ENCODE measurements at places on chromosomes 13 and 19.

DNA sequence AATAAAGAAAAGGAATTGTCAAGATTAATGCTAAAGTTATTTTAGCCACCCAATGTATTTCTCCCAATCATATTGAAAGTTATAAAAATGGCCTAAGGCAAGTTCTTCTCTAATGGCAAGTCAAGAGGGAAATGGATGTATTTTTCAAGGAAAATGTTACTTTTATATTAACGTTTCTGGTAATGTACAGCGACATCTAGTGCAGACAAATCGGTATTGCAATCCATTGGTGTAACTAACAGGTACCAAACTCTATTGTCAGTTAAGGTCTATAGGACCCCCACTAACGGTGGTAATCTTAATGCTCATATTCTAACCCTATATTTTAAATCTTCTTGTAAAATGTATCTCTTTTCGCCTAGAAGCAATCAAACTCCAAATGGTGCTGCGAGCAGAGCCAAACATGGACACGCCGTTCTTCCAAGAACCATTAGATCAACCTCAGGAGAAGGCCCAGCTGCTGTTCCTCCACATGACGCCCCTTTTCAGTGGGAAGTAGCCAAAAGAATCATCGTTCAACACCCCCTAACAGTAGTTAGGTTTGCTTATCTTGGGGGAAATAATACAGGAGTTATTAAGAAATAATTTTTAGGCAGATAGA is 98.5 kb upstream of the PABPC3 start:
- no peak for DNase-seq

GRCh38 chr13:32330441-32330840 is 15.1 kb downstream of the BRCA2 start:
- DNase-seq = no peak

- DNase-seq = no peak
Observed at GRCh38 chr13:59459972-59460371, 703.8 kb downstream of the DIAPH3 start.

DNA sequence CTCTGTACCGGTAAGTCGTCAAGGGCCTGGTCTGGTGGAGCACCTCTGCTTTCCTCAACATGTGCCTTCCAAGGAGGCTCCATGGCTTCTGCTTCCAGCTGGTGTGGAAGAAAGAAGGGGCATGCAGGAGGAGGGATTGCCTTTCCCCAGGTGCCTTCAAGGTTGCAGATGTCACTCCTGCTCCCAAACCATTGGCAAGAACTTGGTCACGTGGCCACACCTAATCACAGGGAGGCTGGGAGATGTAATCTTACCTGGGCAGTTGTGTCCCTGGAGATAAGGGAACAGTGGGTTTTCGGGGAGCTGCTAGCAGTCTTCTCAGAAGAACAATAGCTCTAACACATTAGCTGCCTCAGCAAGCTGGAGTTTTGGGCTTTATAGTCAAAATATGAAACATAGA is 9.7 kb upstream of the GPR18 start:
- DNase-seq = no peak

- DNase-seq = no peak
Observed at GRCh38 chr13:44840131-44840530, 149.1 kb downstream of the NUFIP1 start.

GRCh38 chr13:74132152-74132775 is 1.9 kb downstream of the KLF12 start:
- DNase-seq = no peak

DNA sequence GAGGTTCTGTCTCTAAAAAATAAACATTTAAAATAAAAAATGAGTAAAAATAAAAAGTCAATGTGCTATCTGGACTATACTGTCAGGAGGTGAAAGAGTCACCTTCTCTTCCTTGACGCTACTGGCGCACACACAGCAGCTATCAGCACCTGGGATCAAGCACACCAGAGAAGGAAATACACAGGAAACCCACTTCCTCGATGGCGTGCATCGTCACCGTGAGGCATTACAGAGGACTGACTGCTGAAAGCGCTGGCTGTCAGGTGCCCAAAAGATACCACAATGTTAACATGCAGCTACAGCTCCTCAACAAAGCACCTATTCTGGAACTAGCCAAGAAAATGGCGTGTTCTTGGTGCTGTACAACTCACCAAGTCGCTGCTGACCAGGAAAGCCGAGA is 6.1 kb downstream of the SLC35E1 start:
- DNase-seq = peak; percentile 71

GRCh38 chr19:49684251-49684982 is 5.0 kb upstream of the ADM5 start:
- no peak for DNase-seq

DNA sequence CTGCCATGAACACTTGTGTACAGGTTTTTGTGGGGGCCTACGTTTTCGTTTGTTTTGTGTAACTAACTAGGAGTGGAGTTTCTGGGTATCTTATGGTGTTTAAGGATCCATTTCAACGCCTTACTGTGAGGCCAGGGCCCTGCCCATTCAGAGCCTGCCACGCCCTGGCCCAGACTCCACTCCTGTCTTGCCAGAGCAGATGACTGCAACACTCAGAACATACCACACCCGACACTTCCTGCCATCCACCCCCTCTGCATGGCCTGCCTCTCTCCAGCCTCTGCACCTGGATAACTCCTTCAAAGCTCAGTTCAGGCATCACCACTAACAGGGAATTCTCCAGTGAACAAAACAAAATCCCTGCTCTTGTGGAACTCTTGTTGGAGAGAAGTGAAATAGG is 43.2 kb downstream of the RGCC start:
- DNase-seq = no peak

DNA sequence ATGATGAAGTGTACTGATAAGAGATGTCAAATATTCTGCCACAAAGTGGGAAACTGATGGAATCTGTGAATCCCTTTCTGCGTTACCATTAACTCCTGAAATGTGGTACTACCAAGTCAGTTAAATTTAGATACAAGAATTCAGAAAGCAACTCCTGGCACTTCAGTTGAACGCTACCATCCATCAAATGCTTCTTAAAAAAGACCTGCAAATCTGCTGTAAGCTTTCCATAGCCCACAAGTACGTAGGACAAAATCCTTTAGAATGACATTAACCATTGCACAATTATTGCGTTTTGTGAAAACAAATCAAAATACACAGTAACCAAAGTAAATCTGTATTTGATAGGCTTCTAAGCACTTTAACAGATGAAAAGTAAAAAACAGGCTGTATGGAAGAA is 5.4 kb downstream of the SMAD9 start:
- DNase-seq = no peak

All from stimulated activated CD8-positive, alpha-beta memory T cell treated with anti-CD3 and anti-CD28 coated beads, Interleukin-4, amount 100 ng/mL, for 1 hour (primary cell).